ENCODE measurements at places on chromosomes 1 and 21.

DNA sequence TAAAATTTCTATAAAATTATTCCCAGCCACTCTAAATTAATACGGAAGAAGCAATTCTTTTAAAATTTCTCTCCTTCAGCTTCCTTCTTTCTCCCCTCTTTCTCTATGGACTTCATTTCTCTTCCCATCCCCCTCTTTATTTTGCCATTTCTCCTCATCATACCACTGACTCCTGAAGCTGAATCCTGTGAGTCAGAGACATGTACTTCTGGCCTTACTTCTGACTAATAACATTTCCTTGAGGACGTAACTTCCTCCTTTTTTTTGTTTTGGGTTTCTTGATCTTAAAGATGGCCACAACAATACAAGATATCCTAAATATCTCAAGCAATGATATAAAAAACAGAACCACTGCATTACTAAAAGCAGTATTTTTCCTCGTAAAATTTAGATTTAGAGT, 63.6 kb upstream of the DENND1B start:
- DNase-seq: no peak

GRCh38 chr1:7420098-7420445, 351.0 kb upstream of the VAMP3 start:
- no peak for DNase-seq

GRCh38 chr1:235857756-235858155, 8.9 kb downstream of the LYST start:
- no peak for DNase-seq

DNA sequence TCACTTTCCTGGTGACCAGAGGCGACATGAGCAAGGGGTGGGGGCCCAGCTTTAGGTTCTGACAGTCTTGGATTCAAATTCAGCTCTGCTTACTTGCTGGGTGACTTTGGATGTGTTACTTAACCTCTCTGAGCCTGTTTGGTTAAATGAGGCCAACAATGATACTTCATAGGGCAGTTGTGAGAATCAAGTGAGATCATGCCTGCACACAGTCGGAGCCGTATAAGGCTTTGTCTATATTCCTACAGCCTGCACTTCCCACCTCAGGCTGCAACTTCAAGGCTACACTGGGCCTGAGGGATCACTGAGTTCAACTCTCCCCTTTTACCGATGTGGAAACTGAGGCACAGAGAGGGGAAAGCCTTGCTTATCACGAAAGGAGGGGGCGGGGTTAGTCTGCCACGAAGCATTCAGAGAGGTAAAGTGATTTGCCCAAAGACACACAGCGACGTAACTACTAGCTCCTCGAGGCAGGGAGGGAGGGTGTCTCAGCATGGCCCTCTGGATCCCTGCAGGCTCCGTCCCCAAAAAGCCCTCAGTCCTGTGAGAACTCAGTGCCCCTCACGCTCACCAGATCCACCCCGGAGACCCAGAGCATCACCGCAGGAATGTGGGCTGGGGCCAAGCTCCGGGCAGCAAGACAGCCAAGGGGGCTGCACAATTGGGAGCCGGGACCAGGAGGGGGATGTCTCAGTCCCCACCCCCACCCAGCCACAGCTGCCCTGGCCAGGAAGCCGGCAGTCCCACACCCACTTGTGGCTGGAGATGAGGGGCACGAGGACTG, 25.0 kb downstream of the SDC3 start:
- DNase-seq: no peak

GRCh38 chr1:184858288-184858687, 103.6 kb upstream of the EDEM3 start:
- DNase-seq: no peak

DNA sequence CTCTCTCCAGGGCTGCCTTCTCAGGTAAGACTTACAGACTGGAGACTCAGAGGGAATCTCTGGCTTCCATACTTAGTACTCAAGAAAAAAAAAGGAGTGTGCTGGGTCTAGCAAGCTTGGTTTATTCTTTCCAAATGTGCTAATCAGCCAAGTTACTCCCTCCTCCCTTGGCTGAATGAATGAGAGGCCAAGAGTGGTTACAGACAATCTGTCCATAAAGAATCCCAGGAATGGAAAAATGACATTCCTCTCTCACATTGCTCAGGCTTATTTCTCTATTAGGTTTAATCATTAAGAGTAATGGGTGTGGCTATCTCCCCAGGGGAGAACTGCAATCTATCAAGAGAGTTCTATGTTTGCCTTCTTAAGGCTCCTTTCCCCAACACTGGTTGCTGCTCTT, 547.3 kb upstream of the PLXNA2 start:
- no peak for DNase-seq

- DNase-seq: no peak
Observed at GRCh38 chr1:229283183-229283611, 12.3 kb downstream of the RAB4A start.

GRCh38 chr1:101216623-101217022, 20.2 kb upstream of the S1PR1 start:
- DNase-seq: no peak

- no peak for DNase-seq
Observed at GRCh38 chr21:19458295-19458694, 1054.7 kb upstream of the TMPRSS15 start.

DNA sequence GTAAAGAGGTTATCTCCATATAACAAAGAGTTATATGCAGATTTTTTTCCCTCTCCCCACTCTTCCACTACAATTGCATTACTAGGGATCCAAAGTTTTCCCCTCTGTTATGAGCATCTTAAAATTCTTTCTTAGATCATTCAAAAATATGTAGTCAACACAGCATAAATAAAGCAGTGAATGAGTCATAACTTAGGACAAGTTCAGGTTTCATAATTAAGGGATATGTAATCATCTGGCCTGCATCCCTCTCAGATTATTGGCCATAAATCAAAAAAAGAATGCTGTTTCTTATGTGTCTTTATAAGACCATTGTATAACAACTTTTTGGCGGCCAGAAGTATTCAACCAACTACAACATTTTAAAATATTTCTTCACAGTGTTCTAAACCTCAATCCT, 1526.1 kb downstream of the KCNT2 start:
- no peak for DNase-seq

GRCh38 chr1:36517011-36517771, 34.5 kb upstream of the CSF3R start:
- no peak for DNase-seq

- DNase-seq: no peak
Observed at GRCh38 chr1:115545096-115545720, 96.6 kb upstream of the VANGL1 start.

DNA sequence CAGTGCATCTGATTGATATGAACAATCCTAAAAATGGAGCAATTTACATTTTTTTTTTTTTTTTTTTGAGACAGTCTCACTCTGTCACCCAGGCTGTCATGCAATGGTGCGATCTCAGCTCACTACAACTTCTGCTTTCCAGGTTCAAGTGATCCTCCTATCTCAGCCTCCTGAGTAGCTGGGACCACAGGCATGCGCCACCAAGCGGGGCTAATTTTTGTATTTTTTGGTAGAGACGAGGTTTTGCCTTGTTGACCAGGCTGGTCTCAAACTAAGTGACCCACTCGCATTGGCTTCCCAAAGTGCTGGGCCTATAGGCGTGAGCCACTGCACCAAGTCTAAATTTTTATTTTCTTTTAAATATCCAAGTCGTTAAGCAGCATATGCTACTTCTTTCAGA, 109.0 kb downstream of the FAF1 start:
- DNase-seq: no peak

DNA sequence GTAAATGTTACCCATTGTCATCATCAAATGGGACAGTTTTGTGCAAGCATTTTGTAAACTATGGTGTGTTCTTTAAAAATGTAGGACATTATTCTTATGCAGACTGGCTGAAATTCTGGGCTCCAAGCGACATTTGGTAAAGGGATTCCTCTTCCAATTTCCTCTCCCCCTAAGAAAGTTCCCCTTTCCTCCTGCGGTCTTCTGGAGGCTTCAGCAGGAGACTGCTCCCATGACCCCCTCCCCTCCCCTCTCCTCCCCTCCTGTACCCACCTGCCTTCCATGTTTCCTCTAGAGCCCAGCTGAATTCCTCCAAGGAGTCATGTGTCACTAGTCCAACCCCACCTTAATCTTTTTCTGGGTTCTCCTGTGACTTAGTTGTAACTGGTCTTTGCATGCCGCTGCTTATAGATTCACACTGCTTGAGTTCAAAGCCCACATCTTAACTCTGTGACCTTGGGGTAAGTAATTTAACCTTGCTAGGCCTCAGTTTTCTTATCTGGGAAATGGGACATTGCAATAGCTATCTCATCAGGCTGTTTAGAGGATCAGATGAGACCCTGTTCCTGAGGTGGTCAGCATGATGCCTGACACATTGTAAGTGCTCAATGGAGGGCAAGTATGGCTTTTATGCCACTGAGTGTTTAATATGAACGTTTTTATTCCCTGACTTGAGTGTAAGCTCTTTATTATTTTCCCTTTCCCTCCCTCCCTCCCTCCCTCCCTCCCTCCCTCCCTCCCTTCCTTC, 69.9 kb upstream of the WDR26 start:
- no peak for DNase-seq

GRCh38 chr1:213357403-213357802, 306.4 kb downstream of the RPS6KC1 start:
- no peak for DNase-seq

DNA sequence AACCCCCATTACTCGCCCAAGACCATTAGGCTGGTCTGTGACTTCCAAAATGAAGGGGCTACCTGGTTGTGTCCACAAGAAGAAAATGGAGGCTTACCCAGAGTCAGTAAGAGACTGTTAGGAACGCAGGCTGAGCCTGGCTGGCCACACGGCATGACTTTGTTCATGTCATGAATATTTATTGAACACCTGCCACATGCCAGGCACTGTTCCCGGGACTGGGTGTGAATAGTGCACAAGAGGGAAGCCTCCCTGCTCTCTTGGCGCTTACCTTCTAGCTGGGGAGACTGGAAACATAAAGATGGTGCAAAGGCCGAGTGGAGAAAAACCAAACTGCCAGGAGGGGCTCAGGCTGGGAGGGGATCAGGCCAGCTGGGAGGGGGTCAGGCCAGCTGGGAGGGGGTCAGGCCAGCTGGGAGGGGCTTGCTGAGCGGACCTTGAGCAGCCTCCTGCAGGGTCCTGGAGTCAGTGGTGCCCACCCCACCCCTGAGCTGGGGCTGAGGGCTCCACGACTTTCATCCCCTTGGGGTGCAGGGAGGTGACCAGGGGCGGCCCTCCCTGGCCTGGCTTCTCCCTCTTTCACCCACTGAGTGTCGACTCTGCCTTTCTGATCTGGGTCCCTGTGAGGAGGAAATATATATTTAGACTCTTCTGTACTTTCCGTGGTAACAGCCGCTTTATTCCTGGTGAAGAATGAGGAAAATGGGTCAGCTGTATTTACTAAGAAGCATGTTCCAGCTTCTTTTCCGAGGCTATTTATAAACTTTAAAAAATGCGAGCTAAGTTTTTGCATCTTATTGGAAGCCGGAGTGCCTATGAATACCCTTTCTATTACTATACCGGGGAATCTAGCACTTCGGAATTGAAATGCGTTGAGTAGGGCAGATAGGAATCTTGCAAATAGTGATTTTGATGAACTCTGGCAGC, 139.0 kb downstream of the CAMTA1 start:
- no peak for DNase-seq

GRCh38 chr1:82099170-82099569, 298.4 kb downstream of the ADGRL2 start:
- DNase-seq: no peak

DNA sequence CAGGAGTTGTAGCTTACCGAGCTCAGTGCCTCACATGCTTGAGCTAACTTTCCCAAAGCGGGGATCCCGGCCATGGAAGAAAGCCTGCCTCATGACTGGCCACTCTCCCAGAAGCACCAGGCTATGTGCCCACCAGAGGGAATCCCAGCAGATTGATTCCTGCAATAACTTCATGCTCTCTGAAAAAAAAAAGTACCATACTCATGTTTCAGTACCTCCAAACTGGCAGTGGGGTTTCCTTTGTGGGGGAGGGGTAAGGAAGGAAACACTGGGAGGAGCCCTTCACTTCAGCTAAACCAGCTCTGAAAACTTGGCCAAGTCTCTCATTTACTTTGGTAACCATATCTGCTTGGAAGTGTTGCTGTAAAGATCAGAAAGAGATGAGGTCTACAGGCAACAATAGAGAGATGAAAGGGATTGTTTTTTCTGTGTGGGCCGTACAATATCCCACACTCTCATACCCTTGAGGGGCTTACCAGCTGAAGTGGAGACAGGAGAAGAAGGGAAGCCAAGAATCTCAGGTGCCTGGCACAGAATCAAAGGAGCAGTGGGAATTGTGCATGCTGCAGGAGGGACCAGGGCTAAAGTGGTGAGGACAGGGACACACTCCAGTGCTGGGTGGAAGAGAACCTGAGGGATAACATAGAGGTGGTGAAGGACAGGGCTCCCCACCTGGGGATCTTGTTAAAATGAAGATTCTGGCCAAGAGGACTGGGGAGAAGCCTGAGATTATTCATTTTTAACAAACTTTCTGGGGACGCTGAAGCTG, 42.4 kb upstream of the TACSTD2 start:
- no peak for DNase-seq

DNA sequence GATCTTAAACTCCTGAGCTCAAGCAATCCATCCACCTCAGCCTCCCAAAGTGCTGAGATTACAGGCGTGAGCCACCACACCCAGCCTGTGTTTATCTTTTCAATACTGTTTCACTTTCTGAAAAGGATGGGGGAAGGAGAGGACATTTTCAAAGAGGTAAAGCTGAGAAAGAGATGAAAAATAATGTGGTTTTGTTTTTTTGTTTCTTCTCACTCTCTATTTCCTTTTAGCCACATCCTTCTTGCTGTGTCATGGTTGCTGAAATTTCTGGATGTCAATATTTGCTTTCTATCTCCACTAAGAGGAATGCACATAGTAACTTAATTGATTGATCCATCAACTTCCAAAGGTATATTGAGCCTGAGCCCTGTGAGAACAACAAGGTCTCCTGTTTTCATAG, 6.4 kb upstream of the C1orf21 start:
- DNase-seq: no peak

- no peak for DNase-seq
Observed at GRCh38 chr1:69861641-69862040, 293.9 kb downstream of the LRRC7 start.

DNA sequence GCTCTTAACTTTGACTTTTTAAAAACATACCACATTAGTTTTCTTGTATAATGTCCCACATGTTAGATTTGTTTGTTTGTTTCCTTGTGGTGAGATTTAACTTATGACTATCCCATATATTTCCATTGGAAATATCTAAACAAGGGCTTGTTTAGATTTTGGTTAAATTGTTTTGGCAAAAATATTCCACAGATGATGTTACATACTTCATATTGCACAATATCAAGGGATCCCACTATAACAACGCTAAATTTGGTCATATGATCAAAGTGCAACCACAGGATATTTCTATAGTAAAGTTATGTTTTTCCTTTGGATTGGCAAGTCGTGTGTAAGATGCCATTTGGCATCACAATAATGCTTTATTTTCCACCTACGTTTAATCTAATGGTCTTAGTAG, 396.7 kb downstream of the TGFB2 start:
- no peak for DNase-seq

DNA sequence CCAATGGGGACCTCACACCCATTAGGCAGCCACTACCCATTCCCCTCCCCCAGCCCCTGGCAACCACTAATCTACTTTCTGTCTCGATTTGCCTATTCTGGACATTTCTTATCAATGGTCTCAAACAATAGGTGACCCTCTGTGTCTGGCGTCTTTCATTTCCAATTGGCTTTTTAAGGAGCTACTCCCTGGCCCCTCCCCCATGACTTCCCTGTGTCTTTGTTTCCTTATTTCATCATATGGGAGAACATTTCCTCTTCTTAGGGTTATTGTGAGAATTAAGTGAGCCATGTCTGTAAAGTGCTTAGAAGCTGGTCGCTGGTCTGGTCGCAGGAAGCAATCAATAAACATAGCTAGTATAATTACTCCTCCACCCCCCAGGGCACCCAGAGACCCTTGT, 80.9 kb downstream of the SPSB1 start:
- no peak for DNase-seq
